ENCODE measurements at places on chromosomes 7 and 10.

DNA sequence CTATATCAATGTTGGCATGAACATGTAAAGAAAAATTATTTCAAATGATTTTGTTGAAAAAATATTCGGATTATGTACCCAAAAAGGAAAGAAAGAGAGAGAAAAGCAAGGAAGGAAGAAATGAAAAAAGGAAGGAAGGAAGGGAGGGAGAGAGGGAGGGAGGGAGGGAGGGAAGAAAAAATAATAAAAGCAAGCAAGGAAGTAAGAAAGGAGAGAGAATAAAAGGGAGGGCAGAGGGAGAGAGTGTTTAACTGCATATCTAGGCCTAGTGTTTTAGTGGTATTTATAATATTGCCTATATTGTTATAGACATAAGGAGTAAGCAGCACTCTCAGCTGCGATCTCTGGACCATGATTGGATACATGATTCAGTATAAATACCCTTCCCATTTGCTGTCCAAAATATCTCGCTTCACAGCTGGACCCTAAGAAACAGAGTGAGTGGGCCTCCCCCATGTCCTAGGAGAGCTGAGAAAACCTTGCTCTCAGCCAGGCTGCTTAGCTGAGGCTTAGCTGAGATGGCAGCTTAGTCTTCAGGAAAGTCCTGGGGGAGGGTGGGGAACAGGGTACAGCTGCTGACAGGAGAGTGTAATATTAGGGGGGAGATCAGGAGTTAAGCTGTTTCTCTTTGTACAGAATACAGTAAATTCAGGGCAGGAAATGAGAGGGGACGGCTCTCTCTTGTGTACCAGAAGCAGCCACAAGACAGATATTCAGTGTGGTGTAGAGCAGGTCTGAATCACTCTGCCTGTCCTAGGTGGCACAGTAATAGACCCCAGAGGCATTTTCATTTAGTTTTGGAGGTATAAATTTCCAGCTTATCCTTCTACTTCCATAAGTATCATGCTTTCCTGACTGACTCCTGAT is 66.8 kb upstream of the TARP start:
- no peak for DNase-seq

GRCh38 chr7:105691680-105692564 is 110.6 kb upstream of the EFCAB10 start:
- DNase-seq: no peak

DNA sequence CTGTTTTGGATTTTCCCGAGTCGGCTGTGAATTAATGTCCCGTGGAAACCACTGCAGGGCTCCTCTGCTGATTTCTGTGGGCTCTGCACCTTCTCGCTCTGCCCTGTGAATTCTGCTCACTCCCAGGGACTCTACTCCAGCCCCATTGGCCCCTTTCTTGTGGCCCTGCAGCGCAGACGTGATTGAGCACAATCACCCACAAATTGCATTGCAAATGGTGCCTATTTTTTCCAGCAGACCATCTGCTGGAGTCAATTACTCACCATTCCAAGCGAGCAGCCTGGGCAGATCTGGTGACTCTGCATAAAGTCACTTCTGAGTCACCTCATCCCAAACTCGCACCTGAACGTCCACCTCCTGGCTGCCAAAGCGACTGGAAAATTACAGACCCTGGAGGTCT is 235.8 kb downstream of the PAXIP1 start:
- no peak for DNase-seq

DNA sequence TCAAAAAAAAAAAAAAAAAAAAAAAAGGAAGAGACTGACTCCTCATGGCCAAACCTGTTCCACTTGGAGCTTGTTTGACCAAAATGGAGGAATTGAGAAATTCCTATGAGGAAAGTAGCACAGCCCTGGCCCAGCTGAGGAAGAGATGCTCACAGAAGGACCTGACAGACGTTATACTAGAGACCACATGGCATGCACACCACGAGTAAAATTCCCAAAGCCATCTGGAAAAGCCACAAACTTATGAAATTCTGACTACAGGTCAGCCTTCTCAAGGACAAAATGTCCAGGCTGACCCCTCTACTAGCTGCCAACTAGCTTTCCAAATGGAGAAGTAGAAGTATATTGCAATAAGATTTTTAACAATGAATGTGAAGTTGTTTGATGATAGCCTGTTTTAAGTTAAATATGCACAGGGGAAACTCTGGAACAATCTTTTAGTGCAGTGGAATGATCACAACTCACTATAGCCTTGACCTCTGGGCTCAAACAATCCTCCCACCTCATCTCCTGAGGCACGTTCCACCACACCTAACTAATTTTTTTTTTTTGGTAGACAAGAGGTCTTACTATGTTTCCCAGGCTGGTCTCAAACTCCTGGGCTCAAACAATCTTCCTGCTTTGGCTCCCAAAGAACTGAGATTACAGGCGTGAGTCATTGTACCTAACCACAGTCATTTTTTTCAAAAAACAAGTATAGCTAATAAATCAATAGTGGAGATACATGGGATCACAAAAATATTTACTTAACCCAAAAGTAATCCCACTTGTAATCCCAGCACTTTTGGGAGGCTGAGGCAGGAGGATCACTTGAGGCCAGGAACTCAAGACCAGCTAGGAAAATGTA is 75.7 kb downstream of the AKR1D1 start:
- no peak for DNase-seq

GRCh38 chr10:104521901-104522694 is 119.0 kb upstream of the SORCS3 start:
- DNase-seq: no peak

DNA sequence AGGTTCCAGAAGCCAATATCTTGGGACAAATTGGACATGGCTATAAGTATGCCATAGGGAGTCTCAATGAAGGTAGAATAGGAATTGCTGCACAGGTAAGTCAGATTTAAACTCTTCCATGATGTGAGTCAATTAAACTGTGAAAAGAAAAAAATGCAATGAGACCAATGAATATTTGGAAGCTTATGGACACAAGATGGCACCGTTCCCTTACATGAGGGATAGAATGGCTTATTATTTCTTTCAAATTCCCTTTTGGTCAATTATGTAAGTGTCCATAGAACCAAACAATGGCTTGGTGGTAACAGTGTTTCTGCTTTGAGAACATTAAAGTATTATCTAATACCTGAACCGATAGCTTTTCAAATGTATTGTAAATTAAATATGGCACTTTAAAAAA is 35.6 kb downstream of the ACADSB start:
- DNase-seq: no peak

DNA sequence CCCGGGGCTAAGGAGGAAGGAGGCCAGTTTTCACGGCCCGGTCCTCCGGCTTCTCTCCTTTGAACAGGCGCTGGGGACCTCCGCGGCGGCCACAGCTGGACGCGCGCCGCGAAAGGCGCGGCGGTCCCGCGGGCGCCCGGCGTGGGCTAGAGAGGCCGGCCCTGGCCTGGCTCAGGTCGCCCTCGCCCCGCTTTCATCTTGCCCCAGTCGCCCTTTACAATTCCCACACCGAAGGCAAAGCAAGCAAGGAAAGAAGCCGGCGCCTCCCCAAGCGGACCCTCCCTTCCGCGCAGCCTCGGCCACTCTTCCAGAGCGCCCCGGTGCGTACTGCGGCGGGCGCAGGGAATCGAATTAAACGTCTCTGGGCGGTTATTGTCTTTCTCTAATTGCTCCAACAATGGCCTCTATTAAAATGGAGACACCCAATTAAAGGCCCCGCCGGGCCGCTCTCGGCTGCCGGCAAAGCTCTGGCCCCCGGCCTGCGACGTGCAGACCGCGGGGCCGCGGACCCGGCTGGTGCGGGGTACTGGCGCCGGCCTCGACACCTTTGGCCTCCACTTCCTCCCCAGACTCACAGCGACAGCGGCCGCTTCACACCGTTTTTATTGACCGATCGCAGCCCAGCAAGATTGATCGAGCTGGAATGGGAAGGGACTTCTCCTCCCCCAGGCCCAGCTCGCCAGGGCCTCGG is 4.5 kb upstream of the GATA3 start:
- no peak for DNase-seq

DNA sequence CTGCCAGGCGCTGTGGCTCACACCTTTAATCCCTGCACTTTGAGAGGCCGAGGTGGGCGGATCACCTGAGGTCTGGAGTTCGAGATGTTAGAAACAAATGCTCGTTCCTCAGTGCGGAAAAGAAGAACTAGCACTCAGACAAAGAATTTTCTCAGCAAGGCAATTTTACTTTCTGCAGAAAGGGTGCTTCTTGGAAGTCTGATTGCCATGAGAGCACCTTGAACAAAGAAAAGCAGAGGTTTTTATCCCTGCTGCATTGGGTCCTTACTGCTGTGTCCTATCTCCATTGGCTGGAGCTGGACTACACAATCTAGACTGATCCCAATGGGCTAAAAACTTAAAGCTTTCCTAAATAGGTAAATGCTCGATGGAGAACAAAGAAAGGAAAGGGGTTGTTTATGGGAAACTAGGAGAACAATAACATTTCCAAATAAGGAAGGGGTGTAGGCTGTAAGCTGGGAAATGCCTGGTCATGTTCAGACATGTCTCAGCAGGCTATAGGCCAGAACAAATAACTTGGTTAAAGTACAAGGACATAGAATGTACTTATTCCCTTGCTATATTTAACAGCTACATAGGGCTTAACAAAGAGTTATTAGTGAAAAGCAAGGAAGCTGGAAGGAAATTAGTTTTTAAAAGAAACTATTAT is 26.1 kb upstream of the ACTR3B start:
- DNase-seq: no peak

GRCh38 chr7:113698556-113699220 is 220.1 kb downstream of the PPP1R3A start:
- no peak for DNase-seq

GRCh38 chr7:155377838-155378579 is 79.9 kb upstream of the EN2 start:
- no peak for DNase-seq

DNA sequence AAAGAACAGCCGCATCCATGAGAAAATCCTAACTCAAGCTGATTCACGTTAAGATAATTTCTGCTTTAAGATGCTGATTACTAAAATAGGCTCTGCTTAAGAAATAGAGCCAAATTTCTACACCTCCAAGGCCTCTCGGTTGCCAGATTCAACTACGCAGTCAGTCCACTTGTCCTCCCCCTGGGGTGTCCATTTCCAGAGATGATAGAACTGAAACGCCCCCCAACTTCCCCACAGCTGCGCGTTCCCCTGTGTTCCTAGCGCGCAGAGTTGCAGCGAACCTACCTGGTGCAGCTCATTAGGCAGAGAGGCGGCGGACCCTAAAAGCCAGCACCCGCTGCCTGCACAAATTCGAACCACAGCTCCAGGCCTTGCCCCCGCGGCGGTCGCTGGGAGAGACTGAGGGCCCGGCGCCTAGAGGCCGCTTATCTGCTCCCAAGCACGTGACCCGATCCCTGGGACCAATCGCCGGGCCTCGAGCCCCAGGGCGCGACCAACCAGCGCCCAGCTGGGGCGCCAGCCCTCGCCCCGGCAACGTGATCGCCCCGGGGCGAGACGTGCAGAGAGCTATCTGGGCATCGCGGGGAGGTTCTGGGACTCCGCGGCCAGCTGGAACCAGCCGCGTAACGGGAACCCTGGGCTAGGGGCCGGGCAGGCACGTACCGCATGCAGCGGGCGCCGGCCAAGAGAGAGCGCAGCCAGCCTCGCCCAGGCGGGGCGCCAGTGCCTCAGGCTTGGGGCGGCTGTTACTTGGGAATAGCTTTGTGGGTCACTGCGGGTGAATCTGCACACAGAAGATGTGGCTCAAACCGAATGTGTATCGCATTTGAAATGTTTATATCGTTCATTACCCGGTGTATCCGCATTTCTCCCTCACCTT is at the start of gene PPP1R3C:
Gene PPP1R3C, minus strand, starts transcription at position 401 of the 880 bp plus-strand sequence. Its CDS starts 102 bp downstream, at position 299.
- peak; percentile 96 for DNase-seq

DNA sequence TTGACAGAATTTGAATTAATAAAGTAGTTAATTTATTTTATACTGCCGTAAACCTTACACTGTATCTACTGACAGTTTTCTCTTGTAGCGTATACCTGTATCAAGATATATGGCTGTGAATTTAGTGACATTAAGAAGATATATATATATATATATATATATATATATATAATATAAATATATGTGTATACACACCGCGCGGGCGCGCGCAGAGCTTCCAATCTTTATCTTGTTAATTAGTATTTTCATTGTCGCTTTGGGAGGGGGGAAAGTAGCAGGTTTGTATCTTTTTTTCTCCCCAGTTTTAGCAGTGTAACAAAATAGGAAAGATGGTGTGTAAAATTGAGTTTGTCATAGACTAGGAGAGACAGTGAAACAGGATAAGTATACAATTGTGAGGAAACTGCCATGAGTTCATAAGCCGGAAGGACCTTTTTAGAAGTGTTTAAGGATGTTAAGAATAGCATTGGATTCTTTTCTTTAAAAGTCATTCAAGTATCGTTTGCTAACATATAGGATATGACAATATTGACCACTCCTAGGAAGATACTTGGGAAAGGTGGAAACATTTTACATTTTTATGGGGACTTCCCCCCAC is 2.0 kb downstream of the PLEKHA1 start:
- no peak for DNase-seq

- no peak for DNase-seq
These were observed at the start of gene LAMB1 for GRCh38 chr7:108002726-108003598. Gene LAMB1, minus strand, starts transcription at chr7:108003161. Its CDS starts 276 bp downstream, at chr7:108002885.

DNA sequence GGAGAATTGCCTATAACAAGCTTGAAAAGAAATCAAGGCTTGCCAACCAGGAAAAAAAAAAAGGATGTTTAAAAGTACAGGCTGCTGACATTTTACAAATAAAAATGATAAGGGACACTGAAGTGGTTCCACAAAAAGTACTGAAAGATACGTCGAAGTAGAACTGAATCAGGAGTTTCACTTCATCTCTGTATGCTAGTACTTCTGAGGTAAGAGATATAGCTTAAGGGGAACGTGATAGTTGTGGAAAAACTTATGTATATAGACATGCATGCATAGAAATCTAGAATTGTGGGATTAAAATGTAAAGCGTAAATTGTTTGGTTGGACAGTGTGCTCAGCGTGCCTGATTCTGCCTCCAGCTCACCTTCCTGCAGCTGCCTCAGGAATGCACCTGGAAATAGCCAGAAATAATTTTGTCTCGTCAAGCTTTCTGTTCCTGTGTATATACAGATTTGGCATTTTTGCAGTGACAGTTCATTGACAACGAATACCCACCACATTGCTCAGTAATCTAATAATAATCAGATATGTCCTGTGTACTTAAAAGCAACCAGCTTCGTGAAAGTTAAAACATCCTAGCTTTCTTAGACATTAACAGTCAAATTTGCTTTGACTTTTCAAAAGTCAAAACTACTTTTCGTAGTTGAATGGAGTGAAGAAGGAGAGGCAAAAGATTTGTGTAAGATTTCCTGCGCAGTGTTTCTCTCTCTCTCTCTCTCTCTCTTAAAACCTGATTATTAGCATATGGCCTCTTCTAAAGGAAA is 1.4 kb downstream of the SOSTDC1 start:
- no peak for DNase-seq

- DNase-seq: no peak
These were observed 121.7 kb downstream of the EVX1 start for GRCh38 chr7:27364344-27364758.
